ENCODE measurements at places on chromosomes 2 and 18.

DNA sequence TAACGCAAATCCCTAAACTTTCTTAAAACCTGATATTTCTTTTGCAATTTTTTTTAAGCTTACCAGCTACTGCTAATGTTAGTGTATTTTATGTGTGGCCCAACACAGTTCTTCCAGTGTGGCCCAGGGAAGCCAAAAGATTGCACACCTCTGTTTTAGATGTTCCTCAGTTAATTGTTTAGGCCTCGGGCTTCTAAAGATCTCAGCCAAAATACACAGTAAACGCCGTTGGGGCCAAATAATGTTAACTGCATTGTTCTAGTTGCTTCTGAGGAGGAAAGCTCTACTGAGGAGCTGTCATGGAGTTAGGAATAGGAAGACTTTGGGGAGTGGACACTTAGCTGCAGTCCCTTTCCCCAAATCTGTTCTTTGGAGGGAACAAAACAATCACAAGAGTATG, 2.0 kb downstream of the HSPE1 start:
- no peak for DNase-seq

DNA sequence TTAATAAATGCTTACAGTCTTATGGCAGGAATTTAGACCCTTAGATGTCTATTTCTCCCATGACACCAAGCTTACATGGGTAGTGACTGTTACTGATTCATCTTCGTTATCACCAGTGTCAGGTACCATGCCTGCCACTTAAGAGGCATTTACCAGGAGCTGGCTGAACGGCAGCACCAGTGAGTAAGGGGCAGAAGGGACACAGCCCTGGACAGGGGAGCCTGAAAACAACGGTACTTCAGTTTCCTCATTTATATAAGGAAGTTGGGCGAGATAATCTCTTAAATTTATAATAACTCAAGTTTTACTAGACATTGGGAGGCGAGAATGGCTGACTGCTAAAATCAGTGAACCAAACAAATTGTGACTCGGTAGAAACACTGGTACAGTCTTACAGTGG, 1.2 kb downstream of the COA5 start:
- no peak for DNase-seq

GRCh38 chr2:20643826-20644225, 7.1 kb downstream of the HS1BP3 start:
- DNase-seq = no peak

GRCh38 chr2:98356729-98357128, 10.5 kb downstream of the CNGA3 start:
- no peak for DNase-seq

- DNase-seq = no peak
Measured at GRCh38 chr2:21265752-21266151, 142.0 kb downstream of the TDRD15 start.

GRCh38 chr2:121182520-121182919, 102.5 kb downstream of the TFCP2L1 start:
- DNase-seq = no peak

- DNase-seq = no peak
Measured at GRCh38 chr2:168397629-168398028, 58.4 kb upstream of the CERS6 start.

GRCh38 chr2:963876-964275, 13.2 kb downstream of the SNTG2 start:
- DNase-seq = no peak

- peak; percentile 39 for DNase-seq
Measured at GRCh38 chr2:127382831-127383230, 4.9 kb downstream of the MAP3K2 start.

- no peak for DNase-seq
Measured at GRCh38 chr2:144592500-144593256, 72.8 kb upstream of the ZEB2 start.

DNA sequence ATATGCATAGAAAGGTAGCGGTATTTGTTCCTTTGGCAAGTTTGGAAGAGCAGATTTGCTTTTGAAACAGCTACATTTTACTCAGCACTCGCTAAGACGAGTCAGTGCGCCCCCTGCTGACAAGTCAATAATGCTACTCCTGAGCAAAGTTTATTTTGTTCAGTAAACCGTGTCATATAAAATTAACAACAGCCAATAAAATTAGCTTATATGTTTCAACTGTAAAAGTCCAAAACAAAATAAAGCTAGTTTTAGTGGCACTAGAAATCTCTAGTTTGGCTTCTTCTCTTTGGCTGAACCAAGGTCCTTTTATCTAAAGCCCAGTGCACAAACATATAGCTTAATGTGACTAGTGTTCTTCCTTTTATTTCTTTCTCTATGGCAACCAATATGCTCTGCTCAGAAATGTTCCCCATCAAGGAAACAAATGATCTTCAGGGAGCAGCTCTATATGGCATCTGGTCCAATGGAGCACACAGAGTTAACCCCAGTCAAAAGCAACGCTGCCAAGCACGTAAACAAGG, 4.2 kb upstream of the POU3F3 start:
- peak; percentile 67 for DNase-seq

- no peak for DNase-seq
Measured at GRCh38 chr2:8754106-8754776, 72.4 kb downstream of the ID2 start.

DNA sequence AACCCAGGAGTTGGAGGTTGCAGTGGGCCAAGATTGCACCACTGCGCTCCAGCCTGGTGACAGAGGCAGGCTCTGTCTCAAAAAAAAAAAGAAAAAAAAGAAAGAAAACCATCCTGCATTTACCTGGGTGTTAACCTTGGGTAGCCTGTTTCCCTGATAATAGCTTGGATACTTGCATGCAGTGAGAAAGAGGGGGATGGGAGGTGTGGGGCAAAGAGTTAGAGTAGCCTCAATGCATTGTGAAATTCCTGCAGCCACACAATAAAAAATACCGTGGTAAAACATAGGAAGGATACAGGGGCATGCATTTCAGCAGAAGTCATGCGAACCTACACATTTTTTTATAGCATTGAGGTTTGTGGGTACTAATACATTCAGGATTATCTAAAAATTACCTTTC, 76.6 kb upstream of the ZNF516 start:
- DNase-seq = no peak

GRCh38 chr18:28115149-28115550, 61.8 kb downstream of the CDH2 start:
- DNase-seq = no peak

- no peak for DNase-seq
Measured at GRCh38 chr2:156982615-156983014, 274.9 kb upstream of the GALNT5 start.

GRCh38 chr2:203580844-203581243, 45.7 kb upstream of the RAPH1 start:
- DNase-seq = no peak

DNA sequence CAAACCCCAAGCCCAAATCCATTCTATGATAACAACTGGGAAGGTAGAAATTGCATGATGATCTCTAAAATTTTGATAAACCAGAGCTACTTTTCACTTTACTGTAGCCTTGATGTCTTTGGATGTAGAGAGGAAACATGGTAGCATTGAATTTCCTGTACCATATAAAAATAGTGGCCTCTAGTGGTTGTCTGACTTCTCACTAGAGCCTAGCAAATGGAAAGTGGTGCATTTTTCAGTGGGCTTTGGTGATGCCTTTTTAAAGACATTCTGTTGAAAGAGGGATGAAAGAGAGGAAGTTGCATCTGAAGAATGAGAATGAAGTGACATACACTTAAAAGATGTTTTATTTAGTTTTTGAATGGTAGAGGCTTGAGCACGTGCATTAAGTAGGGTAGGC, 662.2 kb downstream of the XIRP2 start:
- no peak for DNase-seq

DNA sequence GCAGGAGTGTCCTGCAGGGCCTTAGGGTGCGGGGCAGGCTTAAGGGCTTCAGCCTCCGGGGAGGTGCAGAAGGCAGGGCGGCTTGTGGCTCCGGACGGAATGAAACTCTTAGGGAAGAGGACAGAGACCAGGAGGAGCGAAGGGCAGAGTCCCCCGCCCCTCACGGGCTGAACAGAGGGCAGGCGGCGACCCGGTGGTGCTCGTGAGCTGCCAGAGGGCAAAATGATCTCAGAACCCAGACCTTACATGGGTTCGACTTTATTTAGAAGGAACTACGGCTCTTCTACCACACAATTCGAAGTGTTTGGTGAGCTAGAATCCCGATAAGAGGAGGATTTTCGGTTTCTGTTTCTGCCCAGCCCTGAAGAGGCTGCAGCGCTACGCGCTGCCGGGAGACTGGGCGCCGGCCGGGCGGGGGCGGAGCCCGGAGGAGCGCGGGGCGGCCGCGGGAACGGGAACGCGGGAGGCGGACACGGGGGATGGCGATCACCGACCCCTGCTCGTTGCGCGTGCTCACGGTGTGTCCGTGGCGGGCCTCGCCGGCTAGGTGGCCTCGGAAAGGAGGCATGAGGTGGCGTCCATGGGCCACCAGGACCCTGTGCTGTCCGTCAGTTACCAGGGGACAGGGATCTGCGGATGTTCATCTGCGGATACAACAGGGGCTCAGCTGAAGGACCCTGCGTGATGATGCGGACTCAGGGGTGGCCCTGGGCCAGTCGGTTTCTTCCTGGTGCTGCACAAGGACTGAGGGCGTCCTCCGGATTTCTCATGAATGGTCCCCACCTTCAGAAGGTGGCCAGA, 4.2 kb upstream of the SP100 start:
- peak; percentile 83 for DNase-seq

DNA sequence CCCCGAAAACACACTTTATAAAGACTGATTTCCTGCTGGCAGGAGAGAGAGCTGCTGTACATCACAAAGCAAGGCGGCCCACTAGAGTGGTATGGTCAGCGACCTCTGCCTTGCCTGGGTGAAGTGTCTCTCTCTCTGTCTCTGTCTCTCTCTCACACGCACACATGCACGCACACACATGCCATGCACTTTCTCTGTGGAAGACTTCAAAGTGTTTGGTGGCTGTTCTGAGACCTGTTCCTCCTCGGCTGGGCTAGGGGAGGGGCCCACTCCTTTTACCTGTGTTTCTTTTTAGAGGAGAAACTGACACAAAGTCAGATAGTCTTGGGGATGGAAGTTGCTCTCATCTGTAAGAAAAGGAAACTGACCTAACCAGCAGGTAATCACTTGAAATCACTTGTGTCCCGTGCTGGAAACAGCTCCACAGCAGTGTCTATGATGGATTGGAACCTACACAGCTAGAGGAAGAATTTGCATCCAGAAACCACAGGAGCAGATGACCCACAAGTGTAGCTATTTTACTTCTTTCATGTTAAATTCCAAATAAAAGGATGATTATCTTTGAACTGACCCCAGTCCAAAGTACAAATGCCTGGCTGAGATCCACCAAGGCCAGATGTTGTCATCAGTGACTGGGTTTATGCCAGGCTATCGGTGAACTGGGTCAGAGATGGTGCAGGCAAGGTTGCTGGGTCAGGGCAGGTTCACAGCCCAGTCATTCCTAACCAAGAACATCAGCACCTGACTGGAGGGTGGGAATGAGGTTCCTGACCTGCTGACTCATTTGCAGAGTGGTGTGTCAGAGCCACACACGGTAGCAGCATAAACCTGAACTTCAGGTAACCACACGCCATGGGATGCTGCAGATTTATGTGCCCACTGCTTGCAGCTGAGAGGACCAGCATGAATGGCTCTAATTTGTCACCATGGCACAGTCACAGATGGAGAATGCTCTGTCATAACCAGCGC, 63.0 kb downstream of the NPAS2 start:
- DNase-seq = peak; percentile 83

- peak; percentile 76 for DNase-seq
Measured at GRCh38 chr2:85593023-85593422, 2.5 kb upstream of the RNF181 start.

DNA sequence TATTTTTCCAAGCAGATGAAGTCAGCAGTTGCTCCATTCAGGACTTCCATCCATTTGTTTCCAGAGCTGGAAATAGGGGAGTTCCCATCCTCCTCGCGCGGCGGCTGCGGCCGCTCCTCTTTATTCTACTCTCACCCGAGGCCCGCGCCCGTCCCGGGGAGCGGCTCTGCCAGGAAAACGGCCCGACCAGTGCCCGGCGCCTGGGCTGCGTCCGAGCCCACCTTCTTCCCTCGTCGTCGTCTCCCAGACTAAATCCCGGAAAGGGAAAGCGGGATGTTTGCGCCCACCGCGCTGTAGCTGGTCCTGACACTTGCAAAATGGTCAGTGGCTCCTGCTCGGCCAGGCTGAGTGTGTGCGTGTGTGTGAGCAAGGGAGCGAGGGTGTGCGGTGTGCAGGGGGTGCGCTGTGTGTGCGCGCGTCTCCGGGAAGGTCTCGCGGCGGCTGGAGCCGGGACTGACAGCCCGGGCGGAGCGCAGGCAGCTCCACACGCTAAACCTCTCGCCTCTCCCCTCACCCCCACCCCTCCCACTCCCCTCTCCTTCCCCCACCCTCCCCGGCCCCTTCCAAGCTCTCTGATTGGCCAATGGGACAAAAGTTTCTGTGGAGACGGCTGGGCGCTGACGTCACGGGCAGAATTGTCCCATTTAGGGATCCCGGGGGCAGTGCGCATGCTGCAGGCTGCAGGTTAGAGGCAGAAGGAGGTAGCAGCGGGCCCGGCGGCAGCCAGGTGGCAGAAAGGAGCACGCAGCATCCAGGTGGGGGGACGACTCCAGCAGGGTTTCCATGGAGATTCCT, at the start of gene NOL4:
TSS of gene NOL4 (minus strand) at position 491 of the 795 bp plus-strand sequence. CDS start 1,660 bp downstream, outside the sequence.
- DNase-seq = peak; percentile 57

GRCh38 chr2:235810846-235811245, 317.0 kb downstream of the AGAP1 start:
- DNase-seq = no peak

DNA sequence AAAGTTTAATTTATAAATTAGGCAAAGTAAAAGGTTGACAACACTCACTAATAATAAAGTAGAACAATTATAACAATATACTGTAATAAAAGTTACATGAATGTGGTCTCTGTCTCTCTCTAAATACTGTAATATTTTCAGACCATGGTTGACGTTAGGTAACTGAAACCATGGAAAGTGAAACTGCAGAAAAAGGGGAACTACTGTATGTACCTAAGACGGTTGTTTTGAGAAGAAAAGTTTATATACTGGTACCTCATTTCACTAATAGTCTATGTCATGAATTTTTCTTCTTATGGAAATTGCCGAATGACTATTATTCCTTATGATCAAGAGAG, 166.7 kb upstream of the ZNF521 start:
- no peak for DNase-seq

DNA sequence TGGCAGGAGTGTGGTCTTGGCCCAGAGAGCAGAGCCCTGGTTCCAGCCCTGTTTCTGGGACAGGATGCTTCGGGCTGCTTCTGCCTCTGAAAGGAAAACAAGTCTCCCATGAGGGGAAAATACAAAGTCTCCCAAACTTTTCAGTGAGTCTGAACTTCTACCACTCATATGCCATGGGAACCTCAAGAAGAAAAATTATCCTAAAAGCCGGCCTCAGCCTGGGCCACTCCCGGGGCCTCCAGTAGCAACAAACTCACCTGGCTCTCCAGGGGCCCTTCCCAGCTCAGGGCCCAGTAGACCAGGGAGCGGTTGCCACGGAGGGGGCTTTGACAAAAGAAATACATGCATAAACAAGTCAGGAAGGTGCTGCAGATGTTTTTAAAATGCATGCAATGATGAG, 289.2 kb upstream of the HDAC4 start:
- no peak for DNase-seq

Measured in right lobe of liver (tissue), 6 donors.